ENCODE measurements at places on chromosomes 11 and 22.
A peak's percentile ranks its signal among the peaks of the same experiment; 100 is the strongest.

- no peak for DNase-seq
Observed at GRCh38 chr22:39731481-39731880, 160.9 kb downstream of the CACNA1I start.

- DNase-seq, result no peak
Observed at GRCh38 chr11:85874265-85874664, 19.1 kb downstream of the CCDC83 start.

- no peak for DNase-seq
Observed at GRCh38 chr11:32706985-32707741, 87.3 kb downstream of the CCDC73 start.

DNA sequence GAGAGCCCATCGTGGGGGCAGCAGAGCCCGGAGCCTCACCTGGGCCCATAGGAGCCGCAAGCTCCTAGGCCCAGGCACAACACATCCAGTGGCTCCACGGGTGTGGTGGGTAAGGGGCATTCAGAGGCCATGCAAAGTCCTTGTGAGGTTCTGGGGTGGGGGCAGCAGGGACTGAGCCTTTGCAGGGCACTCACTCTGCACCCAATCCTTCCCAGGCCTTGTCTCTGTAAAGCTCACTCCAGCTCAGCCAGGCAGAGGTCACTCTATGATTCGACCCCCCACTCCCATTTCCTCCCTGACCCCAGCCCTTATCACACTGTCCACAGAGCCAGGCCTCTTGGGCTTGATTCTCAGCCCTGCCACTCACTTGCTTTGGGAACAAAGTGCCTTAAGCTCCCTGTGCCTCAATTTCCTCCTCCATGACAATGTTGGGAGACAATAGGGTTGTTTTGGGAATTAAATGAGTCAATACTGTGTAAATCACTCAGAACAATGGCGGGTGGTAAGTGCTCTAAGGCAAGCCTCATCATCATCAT, 46.6 kb downstream of the LRRC32 start:
- DNase-seq, result no peak

DNA sequence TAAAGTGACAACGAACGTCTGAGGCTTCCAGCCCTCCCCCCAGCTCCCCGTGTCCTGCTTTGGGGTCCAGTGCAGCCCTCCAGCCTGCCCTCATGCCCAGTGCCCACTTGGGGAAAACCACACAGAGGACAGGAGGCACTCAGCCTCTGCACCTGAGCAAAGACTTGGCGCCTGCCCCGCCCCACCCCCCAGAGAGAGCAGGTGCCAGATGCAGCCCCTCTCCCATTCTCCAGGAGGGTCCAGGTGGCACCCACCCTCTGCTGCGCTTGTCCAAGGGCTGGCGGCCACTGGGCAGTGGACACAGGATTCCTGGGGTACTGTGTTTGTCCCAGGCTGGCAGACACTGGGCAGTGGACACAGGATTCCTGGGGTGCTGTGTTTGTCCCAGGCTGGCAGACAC, 15.7 kb downstream of the RNH1 start:
- DNase-seq, result no peak

DNA sequence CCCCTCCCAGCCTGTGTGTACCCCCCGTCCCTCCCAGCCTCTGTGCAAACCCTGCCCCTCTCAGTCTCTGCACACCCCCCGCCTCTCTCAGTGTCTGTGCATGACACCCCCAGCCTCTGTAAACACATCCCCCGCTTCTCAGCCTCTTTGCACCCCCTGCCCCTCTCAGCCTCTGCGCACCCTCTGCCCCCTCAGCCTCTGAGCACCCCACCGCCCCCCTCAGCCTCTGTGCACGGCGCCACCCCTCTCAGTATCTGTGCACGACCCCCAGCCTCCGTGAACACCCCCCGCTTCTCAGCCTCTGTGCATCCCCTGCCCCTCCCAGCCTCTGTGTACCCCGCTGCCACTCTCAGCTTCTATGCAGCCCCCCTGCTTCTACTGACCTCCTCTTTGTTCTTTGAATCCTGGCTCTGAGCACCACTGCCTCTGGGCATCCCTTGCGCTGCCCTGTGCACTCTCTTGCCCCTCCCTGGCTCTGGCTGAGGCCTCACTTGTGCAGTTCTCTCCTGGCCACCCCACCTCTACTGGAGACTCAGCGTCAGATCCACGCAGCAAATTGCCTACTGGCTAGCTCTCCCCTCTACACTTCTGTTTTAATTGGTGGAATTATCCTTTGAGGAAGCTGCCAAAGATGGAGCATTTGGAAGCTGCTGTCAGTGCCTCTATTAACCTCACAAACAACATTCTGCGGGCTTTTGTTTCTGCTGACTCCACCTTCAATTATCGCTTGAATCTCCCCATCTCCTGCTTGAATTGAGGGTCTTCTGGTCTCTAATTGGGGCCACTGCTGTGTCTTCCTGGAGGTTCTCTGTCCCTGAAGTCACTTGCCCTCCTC, 838.6 kb downstream of the TBC1D22A start:
- DNase-seq, result no peak

DNA sequence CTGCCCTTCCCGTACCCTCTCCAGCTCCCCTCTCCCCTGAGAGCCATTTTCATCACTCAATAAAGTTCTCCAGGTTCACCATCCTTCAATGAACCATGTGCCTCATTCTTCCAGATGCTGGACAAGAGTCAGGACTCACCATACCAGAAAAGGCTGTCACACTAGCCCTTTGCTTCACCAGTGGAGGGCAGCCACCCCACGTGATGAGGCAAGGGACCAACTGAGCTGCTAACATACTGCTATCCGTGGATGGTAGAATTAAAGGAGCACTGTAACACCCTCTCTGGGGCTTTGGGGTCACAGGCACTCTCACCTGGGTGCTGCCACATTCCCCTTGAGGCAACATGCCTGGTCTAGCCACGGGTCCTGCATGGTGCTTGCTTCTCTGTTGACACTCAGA, 13.1 kb upstream of the OR5I1 start:
- no peak for DNase-seq

- no peak for DNase-seq
Observed at GRCh38 chr22:38570779-38571364, 889 bp upstream of the DMC1 start.

DNA sequence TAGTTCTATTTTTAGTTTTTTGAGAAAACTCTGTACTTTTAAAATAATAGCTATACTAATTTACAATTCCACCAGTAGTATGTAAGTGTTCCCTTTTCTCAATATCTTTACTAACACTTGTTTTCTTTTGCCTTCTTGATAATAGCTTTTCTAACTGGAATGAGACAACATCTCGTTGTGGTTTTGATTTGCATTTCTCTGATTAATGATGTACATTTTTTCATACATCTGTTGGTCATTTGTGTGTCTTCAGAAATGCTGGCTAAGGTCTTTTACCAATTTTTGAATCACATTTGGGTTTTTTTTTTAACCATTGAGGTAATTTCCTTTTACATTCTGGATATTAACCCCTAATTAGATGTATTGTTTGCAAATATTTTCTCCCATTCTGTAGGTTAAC, 258.9 kb downstream of the DYNC2H1 start:
- no peak for DNase-seq

GRCh38 chr11:97961431-97961830, 1059.3 kb upstream of the CNTN5 start:
- DNase-seq, result no peak

DNA sequence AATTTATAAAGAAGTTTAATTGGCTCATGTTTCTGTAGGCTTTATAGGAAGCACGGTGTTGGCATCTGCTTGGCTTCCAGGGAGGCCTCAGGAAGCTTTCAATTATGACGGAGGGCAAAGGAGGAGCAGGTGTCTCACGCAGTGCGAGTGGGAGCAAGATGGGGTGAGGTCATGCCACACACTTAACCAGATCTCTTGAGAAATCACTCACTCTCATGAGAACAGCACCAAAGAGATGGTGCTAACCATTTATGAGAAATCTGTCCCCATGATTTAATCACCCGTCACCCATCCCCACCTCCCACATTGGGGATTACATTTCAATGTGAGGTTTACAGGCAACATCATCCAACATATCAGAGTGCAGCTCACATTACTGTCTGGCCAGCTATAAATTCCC, 103.5 kb downstream of the ARHGAP8 start:
- no peak for DNase-seq

GRCh38 chr11:6353367-6353987, 33.2 kb upstream of the CAVIN3 start:
- peak; percentile 48 for DNase-seq

GRCh38 chr11:11821899-11822298, 19.9 kb upstream of the USP47 start:
- no peak for DNase-seq

DNA sequence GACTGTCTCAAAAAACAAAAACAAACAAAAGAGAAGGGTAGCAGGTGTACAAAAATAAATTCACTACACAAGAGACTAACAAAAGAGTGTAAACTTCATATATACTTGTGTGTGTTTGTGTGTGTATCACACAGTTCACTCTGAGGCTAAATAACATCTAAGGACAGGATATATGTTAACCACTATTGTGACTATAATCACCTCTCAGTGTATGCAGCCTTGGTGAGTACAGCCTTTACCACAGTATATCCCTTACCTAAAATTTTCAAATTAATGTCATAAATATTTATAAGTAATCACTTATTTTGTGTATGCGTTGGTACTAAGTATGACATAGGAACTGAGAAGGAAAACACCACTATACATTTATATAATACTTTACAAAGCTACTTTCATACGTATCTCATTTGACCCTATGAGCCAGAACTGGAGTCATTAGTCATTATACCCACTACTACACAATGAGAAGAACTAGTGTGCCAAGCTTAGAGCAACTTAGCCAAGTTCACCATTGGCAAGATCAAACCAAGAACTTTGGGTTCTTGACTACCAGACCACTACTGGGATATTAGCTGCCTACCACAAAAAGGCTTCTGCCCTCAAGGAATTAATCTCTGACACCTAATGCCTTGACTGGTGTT, 116.7 kb downstream of the SGSM3 start:
- DNase-seq, result no peak

Data from activated CD4-positive, alpha-beta T cell treated with anti-CD3 and anti-CD28 coated beads for 4 hours (primary cell).